ENCODE measurements at places on chromosomes 1 and 21.

DNA sequence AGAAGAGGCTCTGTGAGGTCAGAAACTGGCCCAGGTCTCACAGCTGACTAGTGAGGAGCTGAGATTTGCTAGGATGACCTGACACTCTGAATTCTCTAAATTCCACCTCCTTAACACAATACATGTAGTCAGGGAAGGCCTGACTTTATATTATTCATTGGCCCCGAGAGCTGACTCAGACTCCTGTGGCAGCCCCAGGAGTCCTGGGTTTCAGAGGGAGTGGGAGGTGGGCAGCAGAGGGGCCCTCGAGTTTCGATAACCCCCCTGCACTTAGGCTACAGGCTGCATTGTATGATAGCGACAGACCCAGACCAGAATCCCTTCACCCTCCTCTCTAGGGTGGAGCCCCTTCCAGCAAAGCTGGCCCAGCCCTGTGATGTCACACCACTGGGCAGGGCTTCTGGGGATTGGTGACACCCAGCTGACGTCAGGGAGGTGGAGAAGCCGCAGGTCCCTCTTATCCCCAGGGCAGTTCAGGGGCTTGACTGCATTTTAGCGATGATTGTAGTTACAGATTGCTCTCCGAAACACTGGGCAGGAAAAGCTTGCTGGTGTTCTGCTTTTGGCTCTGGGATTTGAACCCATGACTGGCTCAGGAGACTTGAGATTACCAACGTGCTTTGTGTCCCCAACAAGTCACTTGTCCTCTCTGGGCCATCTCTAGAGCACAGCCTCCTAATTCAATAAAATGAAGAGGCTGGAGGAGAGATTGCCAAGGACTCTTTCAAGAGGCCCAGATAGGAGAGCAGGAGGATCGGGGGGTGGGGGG, 17.0 kb upstream of the GPR37L1 start:
- no peak for DNase-seq

DNA sequence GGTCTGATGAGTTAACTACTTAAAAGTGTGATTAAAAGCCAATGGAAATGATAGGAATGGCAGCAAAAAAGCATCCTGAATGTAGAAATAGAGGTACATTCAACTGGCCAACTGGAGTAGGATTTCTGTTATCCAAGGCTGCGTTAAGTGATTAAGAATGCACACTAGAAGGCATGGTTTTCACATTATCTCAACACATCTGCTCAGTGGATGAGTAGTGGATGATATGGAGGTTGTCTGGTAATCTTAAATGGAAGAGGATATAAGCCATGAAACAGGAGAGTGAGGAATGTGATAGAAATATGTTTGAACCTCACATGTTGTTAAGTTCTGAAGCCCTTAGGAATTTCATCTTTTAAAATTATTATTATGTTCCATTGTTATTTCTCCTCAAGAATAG, 839.9 kb downstream of the USP25 start:
- DNase-seq, result no peak

- no peak for DNase-seq
Observed at GRCh38 chr1:157400766-157401165, 151.5 kb downstream of the FCRL5 start.

GRCh38 chr1:206722751-206723461, 38.2 kb downstream of the MAPKAPK2 start:
- no peak for DNase-seq

GRCh38 chr1:5620997-5621396, 371.2 kb downstream of the NPHP4 start:
- no peak for DNase-seq

DNA sequence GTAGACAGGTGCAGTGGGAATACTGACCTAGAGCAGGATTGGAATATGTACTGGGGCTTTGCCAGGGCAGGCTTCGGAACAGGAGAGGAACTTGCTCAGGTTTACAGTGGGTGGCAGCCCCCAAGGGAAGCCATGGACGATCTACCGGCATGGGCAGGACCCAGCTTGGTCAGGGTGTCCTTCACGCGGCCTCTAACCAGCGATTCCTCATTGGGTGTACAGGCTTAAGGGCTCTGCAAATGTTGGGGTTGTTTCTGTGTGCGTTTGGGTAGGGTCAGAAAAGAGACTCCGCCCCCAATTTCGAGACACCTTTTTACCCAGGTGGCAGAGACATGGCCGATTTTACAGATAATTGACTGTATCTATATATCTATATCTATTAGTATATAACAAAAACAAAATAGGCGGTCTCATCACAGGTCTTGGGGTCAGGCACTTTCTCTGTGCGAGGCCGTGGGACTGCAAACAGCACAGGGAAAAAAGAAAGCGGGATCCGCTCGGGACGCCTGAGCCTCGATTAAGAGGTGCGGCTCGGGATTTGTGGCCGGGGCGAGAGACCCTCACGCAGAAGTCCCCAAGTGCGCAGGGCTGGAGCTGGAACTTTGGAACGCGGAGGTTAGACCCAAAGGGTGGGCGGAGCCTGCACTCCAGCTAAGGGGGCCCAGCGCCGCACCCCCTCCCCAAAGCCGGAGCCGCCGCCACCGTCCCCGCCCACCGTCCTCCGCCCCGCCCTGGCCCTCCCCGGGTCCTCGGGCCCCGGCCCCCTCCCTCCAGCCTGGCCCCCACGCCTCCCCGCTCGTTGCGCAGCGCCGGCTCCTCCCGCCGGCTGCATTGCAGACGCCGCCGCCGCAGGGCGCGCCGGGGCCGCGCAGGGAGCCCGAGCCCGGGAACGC, 67.5 kb upstream of the VAMP3 start:
- no peak for DNase-seq

DNA sequence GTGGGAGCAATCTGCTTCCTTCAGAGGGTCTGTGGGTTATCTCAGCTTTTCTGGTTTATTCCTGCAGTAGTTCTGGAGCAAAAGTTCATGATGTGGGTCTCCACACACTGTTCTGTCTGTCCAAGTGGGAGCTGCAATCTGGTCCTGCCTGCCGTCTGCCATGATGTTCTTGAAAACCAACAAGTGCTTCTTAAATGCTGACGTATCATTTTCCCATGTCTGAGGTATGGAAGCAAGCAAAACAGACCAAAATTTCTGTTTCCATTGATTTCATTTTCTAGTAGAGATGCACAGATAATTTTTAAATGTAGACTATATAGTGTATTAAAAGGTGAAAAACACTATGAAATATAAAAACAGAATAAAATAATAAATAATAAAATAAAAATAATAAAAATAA, 65.2 kb downstream of the SERINC2 start:
- DNase-seq, result no peak

- no peak for DNase-seq
Observed at GRCh38 chr1:4305526-4306301, 348.7 kb upstream of the AJAP1 start.

DNA sequence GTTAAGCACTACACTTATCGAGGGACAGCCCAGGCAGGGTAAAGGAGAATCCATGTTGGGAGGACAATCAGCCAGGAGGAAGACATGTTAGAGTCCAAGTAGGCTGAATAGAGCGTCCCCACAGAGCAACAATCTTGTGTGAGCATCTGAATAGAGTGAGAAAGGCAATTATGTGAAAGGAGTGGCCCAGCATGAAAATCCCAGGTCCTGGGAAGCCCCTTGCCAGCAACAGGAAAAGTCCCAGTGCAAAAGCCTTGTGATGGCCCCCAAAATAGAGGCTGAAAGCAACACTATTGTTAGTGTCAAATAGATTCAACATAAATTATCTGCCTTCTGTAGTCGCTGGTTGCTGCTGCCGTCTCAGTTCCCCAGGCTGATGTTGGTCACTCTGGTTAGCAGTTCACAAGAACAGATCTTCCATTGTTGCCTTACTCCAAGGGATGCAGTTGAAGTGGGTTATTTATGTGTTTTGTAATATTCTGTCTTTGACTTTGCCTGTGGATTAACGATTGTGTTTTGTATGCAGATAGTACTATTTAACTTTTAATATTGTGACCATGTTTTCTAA, 12.1 kb upstream of the ABL2 start:
- no peak for DNase-seq

DNA sequence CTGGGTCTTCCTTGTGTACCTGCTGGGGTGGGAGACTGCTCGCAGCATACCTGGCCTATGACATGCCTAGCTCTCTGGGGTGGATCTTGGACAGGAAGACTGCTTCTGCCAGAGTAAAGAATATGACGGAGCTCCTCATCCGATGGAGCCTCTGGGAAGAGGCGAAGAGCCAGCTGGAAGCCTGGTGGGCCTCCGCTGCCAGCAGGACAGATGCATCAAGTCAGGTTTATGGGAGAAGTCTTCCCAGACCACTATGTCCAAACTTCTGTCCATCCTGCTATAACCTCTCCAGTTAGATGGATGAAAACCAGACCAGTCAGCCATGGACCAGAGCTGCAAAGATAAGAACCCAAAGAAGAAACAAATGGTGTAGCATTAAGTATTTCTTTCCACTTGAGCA, 27.7 kb upstream of the NGF start:
- no peak for DNase-seq

DNA sequence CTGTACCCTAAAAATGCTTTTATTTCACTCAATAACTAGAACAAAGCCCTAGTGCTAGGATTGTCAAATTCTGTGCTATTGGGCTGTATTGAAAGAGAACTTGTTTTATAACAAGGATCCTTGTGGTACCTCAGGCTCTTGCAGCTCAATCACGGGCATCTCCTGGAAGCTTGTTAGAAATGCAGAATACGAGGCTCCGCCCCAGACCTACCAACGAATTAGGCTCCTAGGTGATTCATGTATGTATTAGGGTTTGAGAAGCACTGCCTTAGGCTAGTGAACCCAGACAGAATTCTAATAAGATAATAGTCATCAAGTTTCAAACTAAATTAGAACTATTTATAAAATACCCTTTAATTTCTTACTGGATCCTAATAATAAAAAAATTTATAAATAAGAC, 45.6 kb downstream of the ZZZ3 start:
- DNase-seq, result no peak

DNA sequence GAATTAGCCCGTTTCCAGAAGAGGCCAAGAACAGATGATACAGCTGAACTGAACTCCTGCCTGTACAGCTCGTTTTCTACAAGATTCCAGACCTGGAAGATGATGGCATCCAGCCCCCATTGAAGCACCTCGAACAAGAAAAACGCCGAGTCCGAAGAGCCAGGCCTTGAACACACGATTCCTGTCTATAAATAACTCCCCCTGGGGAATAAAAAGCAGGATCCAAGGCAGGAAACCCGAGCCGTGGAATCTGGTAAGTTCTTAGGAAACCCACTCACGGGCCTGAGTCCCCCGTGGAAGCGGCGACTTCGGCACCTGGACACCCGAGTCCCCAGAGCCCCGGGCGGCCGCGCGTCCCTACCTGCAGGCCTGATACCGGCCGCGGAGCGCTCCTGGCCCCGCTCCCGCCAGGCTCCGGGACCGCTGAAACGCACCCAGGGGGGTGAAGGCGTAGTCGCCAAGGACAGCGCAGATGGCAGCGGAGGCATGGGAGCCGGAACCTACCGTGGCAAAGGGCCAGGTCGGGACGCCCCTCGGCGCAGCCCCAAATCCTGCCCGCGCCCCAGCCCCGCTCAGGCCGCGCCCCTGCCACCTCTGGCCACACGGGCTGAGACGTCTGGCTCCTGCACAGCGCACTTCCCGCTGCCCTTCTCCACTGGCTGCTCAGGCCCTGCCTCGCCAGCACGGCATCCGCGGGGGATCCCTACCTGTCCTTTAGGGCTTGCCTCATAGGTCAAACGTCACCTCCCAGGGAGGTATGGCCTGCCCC, 14.0 kb upstream of the HLCS start:
- no peak for DNase-seq

DNA sequence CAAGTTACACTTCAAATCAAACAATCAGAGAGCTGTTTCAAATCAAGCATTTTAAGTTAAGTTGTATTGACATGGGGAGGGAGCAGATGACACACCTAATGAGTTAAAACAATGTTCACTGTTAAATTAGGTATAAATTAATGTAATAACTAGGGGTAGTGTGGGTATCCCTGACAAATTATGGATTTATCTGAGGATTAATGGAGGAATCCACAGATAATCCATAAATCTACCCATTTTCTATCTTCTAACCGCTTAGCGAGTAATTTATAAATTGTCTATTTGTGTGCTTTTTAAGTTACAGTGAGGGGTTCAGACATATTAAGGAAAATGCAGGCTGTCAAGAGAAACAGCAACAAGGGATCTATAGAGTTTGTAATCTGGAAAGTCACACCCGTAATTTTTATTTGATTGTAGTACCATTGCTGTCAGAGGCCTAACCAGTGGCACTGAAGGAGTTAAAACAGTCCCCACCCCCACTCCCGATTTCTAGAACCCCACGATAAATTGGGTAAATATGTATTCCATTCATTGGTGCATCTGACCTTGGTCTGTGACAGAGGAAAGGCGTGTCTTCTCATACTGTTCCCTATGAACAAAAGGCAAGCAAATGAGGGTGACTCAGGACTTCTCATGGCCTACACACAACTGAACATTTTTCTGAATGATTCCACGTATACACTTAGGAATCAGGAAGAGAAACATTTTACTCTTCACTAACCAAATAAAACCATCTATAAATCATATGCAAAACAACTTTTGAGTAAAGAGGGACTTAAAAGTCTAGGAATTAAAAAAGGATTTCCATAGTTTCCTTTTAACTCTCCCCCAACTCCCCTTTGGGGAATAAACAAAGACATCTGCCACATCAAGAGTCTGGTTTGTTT, 7.4 kb downstream of the IRF2BP2 start:
- no peak for DNase-seq

DNA sequence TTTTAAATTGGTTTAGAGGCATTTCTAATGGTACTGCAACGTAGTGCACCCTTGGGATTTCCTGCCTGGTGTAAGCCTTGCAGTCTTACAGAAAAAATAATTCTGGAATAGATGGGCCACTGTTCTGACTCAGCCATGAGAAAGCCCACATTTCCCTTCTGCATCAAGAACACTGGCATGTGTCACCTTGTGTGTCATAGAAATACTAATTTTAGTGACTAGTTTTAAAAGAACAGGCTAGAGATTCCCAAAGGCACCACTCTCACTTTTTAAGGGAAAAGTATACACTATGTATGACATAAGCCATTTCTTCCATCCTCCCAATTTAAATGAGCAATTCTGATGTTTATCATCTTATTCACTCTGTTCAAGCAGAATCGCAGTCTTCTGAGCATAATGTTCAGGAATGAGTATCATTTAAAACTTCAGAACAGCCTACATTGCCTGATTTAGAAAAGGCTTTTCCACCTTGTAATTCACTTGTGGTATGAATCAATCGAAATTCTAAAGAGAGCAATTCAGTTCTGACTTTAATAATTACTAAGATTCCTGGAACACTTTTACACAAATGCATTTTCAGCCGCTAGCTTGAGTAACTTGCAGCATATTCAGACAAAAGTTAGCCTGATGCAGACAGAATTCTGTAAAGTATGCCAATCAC, 18.8 kb downstream of the RGS13 start:
- DNase-seq, result no peak

GRCh38 chr1:10250663-10251062, 40.3 kb downstream of the KIF1B start:
- no peak for DNase-seq

GRCh38 chr1:110265186-110265585, 55.1 kb downstream of the KCNC4 start:
- no peak for DNase-seq

GRCh38 chr21:34668803-34669148, at the start of gene CLIC6:
TSS of gene CLIC6 (plus strand) at chr21:34668994. CDS start at chr21:34669389, 395 bp downstream.
- no peak for DNase-seq
